ENCODE measurements at places on chromosomes 16 and 17. TPM values are rescaled to one million over a fixed set of nuclear protein-coding genes. Genes with fewer than 3 reads are reported as not detected.

- DNase-seq = peak; percentile 39
These were observed 31.4 kb upstream of the PMFBP1 start for GRCh38 chr16:72203401-72203800.

DNA sequence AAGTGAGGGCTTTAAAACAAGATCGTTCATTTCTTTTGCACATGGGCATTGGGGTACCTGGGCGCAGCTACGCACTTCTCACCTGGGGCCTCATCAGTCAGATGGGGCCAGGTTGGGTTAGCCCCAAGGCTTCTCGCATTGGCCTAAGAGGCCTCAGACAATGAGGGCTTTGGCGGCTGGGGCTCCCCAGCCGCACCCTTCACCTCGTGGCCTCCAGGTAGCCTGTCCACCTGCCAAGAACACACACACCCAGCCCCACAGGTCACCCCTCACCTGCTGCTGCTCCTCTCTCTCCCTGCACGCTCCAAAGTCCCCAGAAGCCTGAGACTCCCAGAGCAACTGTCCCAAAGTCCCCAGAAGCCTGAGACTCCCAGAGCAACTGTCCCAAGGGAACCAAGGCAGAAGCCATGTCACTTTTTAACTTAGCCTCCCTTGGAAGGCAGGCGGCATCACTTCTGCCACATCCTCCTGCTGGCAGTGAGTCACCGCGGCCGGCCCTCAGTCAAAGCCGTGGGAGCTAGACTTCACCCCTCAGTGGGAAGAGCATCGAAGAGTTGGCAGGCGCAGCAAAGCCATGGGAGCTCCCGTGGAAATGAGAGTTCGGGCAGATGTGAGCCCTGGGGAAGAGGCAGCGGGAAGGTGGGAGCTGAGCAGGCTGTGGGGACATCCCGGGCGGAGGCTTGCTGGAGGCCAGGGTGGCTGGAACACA, 78.9 kb upstream of the PLCG2 start:
- DNase-seq = no peak

ELOB gene
- total RNA-seq = 444 TPM

- DNase-seq = no peak
These were observed 550.5 kb downstream of the MAF start for GRCh38 chr16:79050063-79050462.

GRCh38 chr17:75398279-75398678, 7.2 kb downstream of the GRB2 start:
- DNase-seq = no peak

- DNase-seq = peak; percentile 91
These were observed 4.8 kb downstream of the DCAKD start for GRCh38 chr17:45046537-45047125.

DNA sequence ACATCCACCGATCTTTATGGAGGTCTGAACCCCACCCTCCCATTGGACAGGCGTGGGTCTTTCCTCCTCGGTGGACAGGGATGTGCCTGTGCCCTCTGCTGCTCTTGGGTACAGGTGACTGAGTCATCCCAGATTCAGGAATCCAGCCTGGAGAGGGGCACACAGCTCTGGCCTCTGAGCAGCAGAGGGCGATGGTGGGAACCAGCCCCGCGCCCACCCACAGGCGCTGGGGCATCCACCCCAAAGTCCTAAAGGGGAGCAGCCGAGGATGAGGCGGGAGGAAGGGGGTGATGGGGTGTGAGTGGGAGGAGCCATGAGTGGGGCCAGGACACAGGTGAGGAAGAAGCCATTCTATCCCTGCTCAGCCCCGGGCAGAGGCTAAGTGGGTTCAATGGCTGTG, 35.0 kb downstream of the ENGASE start:
- no peak for DNase-seq

GRCh38 chr16:57614536-57614935, 13.9 kb upstream of the ADGRG1 start:
- DNase-seq = no peak

GRCh38 chr16:15966836-15967546, 17.6 kb downstream of the ABCC1 start:
- peak; percentile 80 for DNase-seq

NGFR gene
- not detected for total RNA-seq

TP53TG3C gene
- total RNA-seq = not detected

MLX gene
- total RNA-seq = 21.9 TPM
